ENCODE measurements at places on chromosomes 6 and 20. TPM values are rescaled to one million over a fixed set of nuclear protein-coding genes. Genes with fewer than 3 reads are reported as not detected.

DNA sequence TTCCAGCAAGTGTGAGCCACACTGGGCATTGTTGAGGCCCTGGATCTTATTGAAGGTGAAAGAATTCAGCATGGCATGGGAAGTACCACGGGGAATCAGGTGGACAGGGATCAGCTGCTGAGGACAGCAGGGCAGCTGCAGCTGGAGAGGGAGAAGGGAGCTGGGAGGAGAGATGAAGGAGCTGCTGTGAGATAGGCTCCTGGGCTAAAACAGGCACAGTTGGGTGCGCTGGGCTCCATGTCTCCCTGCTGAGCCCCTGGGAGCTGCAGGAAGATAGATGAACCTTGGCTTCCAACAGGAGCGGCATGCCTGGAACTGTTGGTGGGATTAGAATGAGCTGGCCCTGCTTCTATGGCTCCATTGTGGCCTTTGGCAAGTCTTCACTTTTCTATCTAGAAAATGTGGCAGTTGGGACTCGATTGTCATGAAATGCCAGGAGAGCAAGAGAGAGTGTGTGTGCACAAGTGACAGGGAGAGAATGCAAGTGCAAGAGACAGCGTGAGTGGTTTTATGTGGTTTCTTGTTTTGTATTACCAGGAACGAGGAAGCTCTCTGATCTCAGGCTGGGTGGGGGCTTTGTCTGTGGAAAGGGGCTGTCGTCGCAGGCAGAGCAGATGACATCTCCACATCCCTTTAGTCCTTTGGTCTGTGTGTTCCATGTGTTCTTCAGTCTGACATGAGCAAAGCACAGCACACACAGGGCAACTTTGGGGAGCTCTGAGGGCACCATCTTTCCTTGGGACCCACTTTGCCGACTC lies 20.4 kb downstream of the SNPH start:
- H3K4me1 ChIP-seq, result no peaks in the 10 kb centered on the region
- H3K27me3 ChIP-seq, result no peaks in the 10 kb centered on the region
- H3K4me3 ChIP-seq, result no peak overlapping the region
- H3K36me3 ChIP-seq, result no peaks in the 10 kb centered on the region

- no peak for DNase-seq
- no peak overlapping the region for H3K4me3 ChIP-seq
- H3K36me3 ChIP-seq, result no peaks in the 10 kb centered on the region
- H3K27me3 ChIP-seq, result no peaks in the 10 kb centered on the region
- peaks cover 6% of the 10 kb centered on the region for H3K4me1 ChIP-seq
These were observed 11.7 kb downstream of the ACSS1 start for GRCh38 chr20:25046181-25046641.

GRCh38 chr6:44260011-44260410 lies 2.7 kb upstream of the SLC35B2 start:
- H3K36me3 ChIP-seq, result no peaks in the 10 kb centered on the region
- no peaks in the 10 kb centered on the region for H3K27me3 ChIP-seq
- H3K27ac ChIP-seq, result no peak overlapping the region
- H3K4me3 ChIP-seq, result no peak overlapping the region
- no peak for DNase-seq

- H3K27ac ChIP-seq, result no peak overlapping the region
- DNase-seq, result no peak
- H3K4me1 ChIP-seq, result no peaks in the 10 kb centered on the region
- H3K27me3 ChIP-seq, result no peaks in the 10 kb centered on the region
These were observed 11.9 kb downstream of the GPX5 start for GRCh38 chr6:28537509-28538140.

Gene MUC21
- total RNA-seq, result not detected

Gene TLDC2
- not detected for total RNA-seq

Measured in uterus (tissue), 4 donors.